ENCODE measurements at places on chromosomes 16 and 17.

DNA sequence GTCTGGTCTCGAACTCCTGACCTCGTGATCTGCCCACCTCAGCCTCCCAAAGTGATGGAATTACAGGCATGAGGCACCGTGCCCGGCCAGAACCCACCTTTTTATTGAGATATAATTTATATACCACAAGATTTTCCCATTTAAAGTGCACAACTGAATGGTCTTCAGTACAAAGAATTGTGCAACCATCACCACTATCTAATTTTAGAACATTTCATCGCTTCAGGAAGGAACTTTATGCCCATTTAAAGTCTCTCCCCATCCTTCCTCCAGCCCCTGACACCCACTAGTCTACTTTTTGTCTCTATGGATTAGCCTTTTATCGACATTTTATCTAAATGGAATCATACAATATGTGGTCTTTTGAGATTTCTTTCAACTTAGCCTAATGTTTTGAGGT, 25.4 kb upstream of the HELZ start:
- DNase-seq, result no peak

- no peak for DNase-seq
Measured at GRCh38 chr17:4743216-4743615, 3.5 kb upstream of the CXCL16 start.

GRCh38 chr17:32126746-32127145, 15.6 kb upstream of the RHOT1 start:
- DNase-seq, result no peak

GRCh38 chr17:80978499-80979497, 12.8 kb upstream of the CHMP6 start:
- DNase-seq, result no peak

DNA sequence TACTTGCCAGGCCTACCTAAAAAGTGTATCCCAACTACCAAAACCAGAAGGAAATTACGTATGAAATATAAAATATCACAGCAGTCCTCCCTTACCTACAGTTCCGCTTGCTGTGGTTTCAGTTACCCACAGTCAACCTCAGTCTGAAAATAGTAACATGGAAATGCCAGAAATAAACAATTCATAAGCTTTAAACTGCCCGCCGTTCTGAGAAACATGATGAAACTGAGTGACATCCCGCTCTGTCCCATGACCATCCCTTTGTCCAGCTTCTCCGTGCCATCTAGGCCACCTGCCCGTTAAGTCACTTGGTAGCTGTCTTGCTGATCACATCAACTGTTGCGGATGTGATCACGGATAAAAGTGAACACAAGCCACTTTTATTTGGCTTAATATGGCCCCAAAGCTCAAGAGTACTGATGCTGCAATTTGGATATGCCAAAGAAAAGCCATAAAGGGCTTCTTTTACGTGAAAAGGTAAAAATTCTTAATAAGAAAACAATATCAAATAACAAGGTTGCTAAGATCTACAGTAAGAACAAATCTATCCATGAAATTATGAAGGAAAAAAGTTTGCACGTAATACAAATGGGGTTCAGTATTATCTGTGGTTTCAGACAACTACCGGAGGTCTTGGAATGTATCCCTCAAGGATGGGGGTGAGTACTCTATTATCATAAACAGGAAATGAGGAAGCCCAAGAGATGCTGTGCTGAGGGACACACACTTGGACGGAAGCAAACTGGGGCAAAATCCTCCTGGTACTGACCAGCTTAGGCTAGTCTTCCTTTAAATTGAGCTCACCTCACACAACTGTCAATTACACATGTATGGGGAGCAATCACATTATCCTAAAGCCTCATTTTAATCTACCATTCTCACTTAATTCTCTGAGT, 8.2 kb downstream of the USP22 start:
- DNase-seq, result peak; percentile 30

DNA sequence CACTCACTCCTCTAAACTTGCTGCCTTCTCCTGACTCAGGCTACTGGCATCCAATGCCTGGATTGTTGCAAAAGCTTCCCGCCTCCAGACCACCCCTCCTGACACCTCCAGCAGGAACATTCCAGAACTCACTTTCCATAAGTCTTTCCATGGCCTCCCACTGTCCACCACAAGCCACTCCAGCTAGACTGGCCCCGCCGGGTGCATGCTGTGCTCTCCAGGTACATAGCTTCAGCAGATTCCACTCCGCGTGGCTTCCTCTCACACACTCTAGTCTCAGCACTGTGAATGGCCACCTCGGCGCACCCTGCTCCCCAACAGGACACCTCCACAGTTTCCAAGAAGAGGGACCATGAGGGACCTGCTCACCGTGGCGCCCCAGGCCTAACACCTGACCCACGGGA, 25.9 kb upstream of the FAAP100 start:
- DNase-seq, result no peak

DNA sequence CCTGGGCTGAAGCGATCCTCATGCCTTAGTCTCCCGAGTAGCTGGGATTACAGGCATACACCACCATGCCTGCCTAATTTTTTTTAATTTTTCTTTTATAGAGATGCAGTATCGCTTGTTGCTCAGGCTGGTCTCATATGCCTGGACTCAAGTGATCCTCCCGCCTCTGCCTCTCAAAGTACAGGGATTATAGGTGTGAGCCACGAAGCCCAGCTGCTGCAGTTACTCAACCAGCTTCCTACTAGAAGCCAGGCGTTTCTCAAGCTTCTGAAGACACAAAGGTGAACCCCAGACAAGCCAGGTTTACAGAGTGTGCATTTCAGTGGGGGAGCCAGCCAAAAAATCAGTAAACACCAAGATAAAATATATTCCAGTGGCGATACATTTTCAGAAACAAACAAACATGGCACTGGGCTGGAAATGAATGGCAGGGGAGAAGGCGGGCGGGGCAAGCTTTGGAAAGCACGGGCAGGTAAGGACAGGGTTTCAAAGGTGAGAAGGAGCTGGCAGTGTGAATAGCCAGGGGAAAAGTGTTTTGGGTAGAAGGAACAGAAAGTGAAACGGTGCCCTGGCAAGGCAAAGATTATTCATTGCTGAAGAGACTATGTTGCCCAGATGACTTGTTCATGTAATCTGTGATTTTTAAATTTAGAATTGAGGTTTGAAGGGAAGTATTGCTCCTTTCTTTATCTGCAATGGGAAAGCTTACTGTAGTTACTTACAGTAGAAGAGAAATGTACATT, 471.1 kb downstream of the WWOX start:
- no peak for DNase-seq

GRCh38 chr17:6894206-6894528, 62.6 kb upstream of the TEKT1 start:
- peak; percentile 52 for DNase-seq

GRCh38 chr16:70578035-70578434, 54.4 kb downstream of the SF3B3 start:
- no peak for DNase-seq

DNA sequence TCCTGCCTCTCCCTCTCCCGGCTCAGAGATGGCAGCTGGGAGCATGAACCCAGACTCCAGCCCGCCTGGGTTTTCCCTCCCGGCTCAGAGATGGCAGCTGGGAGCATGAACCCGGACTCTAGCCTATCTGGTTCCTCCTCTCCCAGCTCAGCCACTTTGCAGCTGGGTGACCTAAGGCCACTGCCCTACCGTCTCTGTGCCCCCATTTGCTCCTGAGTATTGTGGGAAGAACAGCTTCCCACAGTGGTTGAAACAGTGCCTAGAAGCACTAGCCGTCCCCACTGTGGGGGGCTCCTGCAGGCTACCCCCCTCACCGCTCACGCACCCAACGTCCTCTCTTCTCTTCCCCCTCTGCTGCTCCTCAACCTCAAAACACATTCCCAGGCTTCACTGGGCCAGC, 99.9 kb upstream of the GSE1 start:
- DNase-seq, result no peak

- DNase-seq, result no peak
Measured at GRCh38 chr16:86991679-86992078, 325.5 kb downstream of the C16orf95 start.

DNA sequence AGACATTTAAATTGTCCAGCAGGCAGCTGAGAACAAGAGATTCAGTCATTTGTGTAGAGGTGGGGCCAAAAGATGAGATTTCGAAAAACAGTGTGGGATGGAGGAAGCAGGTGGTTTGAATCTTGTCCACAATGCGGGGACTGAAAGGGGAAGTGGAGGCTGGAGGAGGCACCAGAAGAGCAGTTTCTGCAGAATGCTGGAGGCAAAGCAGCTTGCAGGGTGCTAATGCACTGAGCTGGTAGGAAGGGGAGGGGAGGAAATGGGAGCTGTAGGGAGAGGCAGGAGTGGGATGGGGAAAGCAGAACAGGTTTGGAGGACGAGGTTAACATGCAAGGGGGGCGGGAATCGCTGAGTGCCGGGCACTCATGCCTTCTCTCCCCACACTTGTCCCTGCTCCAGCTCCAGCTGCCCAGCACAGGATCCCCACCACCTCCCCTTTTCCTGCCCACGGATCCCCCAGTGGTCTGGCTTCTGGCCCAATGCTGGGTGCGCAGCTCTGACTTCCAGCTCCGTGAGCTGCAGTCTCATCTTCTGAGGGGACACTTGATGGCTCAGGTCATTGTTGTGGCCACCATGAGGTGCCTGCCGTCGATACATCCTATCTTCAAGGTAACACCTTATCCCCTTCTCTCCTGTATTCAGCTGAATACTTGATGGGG, 9.4 kb downstream of the C17orf100 start:
- DNase-seq, result no peak

DNA sequence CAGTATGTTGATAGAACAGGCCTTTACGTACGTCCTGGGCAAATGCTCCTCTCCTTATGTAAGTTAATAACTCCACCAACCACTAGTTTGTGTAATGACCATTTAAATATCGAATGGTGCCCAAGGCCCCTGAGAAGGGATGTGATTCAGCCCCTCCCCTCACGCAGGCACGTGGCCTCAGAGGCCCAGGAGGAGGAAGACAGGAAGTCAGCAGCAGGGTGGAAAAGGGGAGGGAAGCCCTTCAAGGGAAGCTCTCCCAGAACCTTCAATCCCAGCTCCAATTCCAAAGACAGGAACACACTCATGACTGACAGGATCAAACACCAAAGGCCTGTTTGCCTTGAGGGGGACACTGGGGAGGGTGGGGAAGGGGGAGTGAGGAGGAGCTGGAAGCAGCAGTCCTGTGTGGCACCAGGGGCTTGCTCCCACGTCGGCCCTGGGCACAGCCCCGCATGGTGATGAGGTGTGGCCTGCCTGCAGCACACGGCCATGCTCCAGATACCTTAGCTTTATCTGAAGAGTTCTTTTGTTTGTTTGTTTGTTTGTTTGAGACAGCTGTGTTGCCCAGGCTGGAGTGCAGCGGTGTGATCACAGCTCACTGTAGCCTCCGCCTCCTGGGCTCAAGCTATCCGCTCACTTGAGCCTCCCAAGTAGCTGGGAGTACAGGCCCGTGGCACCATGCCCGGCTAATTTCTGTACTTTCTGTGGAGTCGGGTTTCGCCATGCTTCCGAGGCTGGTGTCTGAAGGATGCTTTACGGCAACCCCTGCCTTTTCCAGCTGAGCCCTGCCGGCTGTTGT, 105.0 kb downstream of the ZNF778 start:
- DNase-seq, result no peak

GRCh38 chr16:89716916-89717687, 3.6 kb downstream of the VPS9D1 start:
- no peak for DNase-seq

DNA sequence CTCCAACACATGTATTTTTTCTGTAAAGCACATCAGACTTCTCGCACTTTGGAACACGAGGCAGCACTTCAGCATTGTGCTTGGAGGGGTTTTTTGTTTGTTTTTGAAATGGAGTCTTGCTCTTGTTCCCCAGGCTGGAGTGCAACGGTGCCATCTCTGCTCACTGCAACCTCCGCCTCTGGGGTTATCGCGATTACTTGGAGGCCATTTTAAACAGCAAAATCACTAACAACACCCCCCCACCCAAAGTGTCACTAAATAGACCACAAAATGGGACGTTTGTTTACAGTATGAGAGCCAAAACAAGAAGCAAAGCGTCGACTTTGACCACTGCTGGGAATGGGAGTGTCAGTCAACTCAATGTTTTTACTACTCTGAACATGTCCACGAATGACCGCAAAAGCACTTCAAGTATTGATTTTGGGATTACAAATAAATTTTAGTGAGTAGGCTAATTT, 9.0 kb upstream of the C16orf87 start:
- DNase-seq, result no peak

All from stimulated activated naive CD8-positive, alpha-beta T cell treated with anti-CD3 and anti-CD28 coated beads, Interleukin-15, Interleukin-2, amounts not matched to agents 100 U/mL and 50 U/mL, for 24 hours (primary cell).